Stomach (tissue), 19 donors: ENCODE measurements at places on chromosomes 2 and 18. TPM values are rescaled to one million over a fixed set of nuclear protein-coding genes. Genes with fewer than 3 reads are reported as not detected.

DNA sequence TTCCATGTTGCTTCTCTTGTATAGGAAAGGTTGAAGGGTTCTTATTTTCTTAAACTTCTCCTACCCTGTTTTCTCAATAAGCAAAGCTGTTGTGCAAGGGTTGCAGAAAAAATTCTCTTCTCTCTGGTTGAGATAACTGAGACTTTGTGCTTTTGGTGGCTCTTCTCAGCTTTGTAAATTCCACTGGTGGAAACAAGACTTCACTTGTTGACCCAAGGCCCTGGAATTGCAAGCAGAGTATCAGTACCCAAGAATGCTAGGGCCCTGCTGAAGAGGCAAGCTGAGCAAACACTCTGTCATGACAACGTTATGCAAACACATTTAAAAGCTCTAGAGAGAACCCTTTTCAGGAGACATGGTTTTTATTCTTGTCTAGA is 294.7 kb upstream of the EPAS1 start:
- H3K27me3 ChIP-seq = no peaks in the 10 kb centered on the region
- H3K27ac ChIP-seq = peak overlapping the region; percentile 68
- peaks cover 29% of the 10 kb centered on the region for H3K36me3 ChIP-seq
- no peak for DNase-seq

- no peak overlapping the region for H3K4me3 ChIP-seq
- peaks cover 6% of the 10 kb centered on the region for H3K4me1 ChIP-seq
- H3K27me3 ChIP-seq = no peaks in the 10 kb centered on the region
- no peaks in the 10 kb centered on the region for H3K36me3 ChIP-seq
- peak; percentile 56 for DNase-seq
- H3K27ac ChIP-seq = no peak overlapping the region
Observed at GRCh38 chr2:125086313-125087184, 1061.5 kb downstream of the CNTNAP5 start.

DNA sequence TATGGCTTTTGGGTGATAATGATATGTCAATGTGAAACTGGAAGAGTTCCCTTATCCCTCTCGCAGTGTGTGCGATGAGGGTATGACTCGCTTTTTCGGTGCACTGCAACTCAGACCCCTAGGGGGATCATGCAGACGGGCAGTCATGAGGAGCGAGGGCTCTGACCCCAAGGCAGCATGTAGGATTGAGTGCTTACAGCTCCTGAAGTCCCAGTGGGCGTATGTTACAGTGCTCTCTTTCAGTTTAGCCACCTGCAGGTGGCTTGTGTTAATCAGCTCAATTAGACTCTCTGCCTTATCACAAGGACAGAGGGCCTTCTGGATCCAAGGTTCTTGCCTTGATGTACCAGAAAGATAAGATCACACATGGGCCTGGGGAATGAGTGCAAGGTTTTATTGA is 1269.9 kb upstream of the GYPC start:
- no peak overlapping the region for H3K4me3 ChIP-seq
- no peaks in the 10 kb centered on the region for H3K27me3 ChIP-seq
- no peaks in the 10 kb centered on the region for H3K4me1 ChIP-seq
- no peaks in the 10 kb centered on the region for H3K36me3 ChIP-seq
- no peak for DNase-seq
- H3K27ac ChIP-seq = no peak overlapping the region

The LRRTM1 gene
- 0.33 TPM for polyA plus RNA-seq

DNA sequence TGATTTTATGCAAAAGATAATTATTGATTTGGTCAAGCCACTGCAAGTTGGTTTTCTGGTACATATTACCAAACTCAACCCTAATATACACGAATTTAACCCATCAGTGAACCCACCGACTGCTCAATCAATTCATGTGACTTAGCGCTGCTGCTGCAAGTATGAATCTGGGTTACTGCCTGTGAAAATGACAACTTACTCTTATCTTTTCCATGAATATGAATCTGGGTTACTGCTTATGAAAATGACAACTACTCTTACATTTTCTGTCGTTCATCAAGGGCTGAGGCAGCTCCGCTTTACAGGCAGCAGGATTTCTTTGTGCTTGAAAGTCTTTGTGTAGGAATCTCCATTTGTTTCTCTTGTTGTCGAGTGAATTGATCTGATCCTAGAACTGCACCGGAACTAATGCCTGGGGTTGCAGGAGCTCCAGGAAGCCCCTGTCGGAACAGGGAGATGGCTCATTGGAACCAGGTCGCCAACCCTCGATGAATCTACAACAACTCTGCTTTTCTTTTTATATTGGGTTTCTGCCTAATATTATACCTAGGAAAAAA is 22.1 kb upstream of the ALKAL2 start:
- no peak overlapping the region for H3K27ac ChIP-seq
- H3K36me3 ChIP-seq = no peaks in the 10 kb centered on the region
- no peak for DNase-seq
- H3K4me3 ChIP-seq = no peak overlapping the region
- no peaks in the 10 kb centered on the region for H3K4me1 ChIP-seq

The GNAL gene
- 1.4 TPM for polyA plus RNA-seq

DNA sequence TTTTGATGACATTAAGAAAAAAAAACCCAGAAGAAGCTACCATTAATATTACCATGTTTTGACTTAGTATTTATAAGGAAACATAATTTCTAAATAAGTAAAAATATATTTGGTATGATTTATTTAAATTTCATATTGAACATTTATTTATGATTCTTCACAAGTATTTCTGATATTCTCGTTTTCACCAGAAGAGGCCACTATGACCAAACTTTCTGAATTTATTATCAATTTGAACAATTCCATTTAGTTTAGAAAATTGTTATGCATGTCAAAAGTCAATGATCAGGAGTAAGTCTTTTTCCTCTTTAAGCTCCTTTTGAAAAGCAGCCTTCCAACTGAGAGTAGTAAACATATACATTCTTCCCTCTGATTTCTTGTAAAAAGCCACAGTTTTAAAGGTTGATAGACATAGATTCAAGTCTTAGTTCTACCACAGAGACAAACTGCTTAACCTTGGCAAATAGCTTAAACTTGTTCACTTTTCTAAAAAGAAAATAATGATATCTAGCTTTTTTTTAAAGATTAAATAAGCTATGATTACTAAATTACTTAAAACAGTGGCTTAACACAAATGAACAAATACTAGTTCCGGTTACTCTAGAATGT is 329.9 kb downstream of the TRIB2 start:
- no peaks in the 10 kb centered on the region for H3K27me3 ChIP-seq
- no peak overlapping the region for H3K27ac ChIP-seq

The HAAO gene
- polyA plus RNA-seq = 4.0 TPM

DNA sequence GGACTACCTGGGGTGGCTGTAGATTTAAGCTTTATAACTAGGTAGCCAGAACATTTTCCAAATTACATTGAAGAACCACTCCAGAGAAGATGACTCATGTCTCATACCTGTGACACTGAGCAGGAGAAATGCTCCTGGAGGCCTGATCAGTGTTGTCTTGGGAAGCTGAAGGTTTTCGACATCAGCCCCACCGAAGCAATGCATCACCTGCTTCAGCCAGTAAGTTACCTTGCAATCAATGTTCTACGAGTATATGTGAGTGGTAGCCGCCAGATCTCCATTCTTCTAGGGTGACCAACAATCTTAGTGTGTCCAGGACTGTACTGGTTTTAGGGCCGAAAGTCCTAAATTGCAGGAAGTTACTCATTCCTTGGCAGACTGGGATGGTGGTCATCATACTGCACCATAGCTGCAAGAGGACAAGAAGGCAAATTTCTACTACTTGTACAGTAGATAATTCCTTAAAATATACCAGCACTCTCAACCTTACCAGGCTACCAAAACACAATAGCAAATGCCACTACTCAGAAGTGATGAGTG is 109.3 kb upstream of the LINC00305 start:
- H3K36me3 ChIP-seq = no peaks in the 10 kb centered on the region
- no peaks in the 10 kb centered on the region for H3K27me3 ChIP-seq
- no peaks in the 10 kb centered on the region for H3K4me1 ChIP-seq
- no peak for DNase-seq

The MGAT5 gene
- polyA plus RNA-seq = 3.9 TPM

The ANKRD30BL gene
- polyA plus RNA-seq = 0.15 TPM

DNA sequence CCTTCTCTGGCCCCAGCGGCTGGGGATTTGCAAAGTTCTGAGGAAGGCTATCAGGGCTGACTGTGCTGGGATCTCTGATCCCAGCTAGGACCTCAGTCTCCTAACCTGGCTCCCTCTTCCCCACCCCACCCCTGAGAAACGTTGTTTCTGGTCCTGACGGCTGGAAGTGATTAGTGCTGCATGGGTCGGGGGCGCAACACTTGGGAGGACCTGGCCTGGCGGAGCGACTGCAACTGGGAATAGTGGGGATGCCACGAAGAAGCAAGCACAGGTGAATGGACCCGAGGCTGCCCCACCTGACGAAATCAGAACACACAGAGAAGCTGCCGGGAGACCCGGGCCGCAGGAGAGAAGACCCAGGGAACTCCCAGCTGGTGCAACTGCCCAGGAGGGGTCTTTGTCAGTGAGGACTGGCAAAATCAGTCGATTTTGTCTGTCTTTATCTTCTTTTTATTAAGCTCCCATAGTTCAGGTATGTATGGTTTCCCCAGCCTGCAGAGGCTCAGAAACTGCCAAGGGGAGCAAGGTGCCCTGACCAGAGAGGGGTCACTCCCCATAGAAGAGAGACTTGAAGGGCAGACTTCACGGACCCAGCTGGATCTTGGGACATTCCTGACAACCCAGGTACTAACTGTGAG is 656 bp upstream of the LBX2 start:
- peaks cover 8% of the 10 kb centered on the region for H3K36me3 ChIP-seq
- peaks cover 30% of the 10 kb centered on the region for H3K27me3 ChIP-seq
- H3K4me1 ChIP-seq = peaks cover 52% of the 10 kb centered on the region
- DNase-seq = no peak
- H3K27ac ChIP-seq = no peak overlapping the region

The ASPRV1 gene
- polyA plus RNA-seq = 0.46 TPM

DNA sequence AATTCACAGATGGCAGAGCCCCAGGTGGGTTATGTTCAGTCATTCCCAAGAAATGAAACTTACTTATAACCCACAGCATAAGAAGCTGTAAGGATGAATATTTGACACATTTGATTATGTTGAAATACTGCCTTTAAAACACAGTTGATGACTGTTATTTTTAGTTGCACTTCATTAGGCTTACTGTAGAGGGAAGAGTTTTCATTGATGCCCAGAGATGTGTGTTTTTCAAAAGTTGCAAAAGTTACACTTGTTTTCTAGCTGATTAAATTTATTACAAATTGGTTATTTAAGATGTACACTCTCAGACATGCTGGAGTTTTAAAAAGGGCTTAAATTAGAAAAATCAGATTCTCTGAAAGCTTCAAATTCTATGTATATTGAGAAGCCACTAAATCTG is 506.1 kb downstream of the PARD3B start:
- no peak overlapping the region for H3K4me3 ChIP-seq
- no peaks in the 10 kb centered on the region for H3K27me3 ChIP-seq
- DNase-seq = no peak
- H3K27ac ChIP-seq = no peak overlapping the region

DNA sequence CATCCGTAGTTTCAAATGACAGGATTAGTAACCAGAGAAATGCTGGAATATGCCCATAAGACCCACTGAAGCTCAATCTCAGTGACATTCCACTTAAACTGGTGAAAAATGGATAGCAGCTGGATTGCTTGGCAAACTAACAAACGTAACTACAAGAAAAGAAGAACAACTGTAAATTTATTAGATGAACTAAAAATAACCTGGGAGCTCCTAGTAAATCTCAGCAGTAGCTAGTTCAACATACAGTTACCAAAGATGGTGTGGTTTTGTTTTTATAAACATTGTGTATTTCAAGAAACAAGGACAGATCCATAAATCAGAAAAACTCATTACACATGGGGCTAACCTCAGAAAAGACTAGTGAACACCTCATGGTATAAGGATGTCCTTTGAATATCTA is 531.9 kb downstream of the XIRP2 start:
- H3K27ac ChIP-seq = no peak overlapping the region
- H3K4me1 ChIP-seq = no peaks in the 10 kb centered on the region
- H3K27me3 ChIP-seq = no peaks in the 10 kb centered on the region
- no peaks in the 10 kb centered on the region for H3K36me3 ChIP-seq

DNA sequence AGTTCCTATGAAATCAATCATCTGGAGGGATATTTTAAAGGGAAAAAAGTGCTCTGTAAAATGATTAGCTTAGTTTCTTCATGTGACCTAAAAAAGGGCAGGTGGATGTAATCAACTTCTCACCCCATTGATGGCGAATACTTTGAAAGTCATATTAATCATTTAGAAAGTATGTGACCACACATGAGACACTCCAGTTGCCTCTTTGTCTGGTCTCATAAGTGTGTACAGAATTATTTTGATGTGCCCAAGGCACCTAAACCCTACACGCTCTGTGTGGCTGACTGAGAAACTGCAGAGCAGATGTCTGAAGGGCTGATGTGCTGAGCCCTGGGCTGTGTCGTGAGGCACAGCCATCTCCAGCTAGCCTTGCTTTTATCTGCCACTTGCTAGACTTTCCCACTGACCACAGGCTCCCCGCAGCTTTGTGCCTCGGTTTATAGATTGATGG is 26.9 kb downstream of the SGPP2 start:
- H3K4me1 ChIP-seq = peaks cover 6% of the 10 kb centered on the region
- no peaks in the 10 kb centered on the region for H3K36me3 ChIP-seq
- peak; percentile 15 for DNase-seq
- no peak overlapping the region for H3K4me3 ChIP-seq
- H3K27ac ChIP-seq = no peak overlapping the region

The C2orf66 gene
- polyA plus RNA-seq = not detected

The R3HDM1 gene
- 7.0 TPM for polyA plus RNA-seq

The PLCL1 gene
- 1.4 TPM for polyA plus RNA-seq

The HOXD11 gene
- not detected for polyA plus RNA-seq

The LYG1 gene
- polyA plus RNA-seq = not detected

GRCh38 chr18:21112140-21112473 is 494 bp upstream of the ROCK1 start:
- peaks cover 29% of the 10 kb centered on the region for H3K4me1 ChIP-seq
- H3K36me3 ChIP-seq = no peaks in the 10 kb centered on the region
- peak overlapping the region; percentile 94 for H3K4me3 ChIP-seq
- peak overlapping the region; percentile 95 for H3K27ac ChIP-seq

DNA sequence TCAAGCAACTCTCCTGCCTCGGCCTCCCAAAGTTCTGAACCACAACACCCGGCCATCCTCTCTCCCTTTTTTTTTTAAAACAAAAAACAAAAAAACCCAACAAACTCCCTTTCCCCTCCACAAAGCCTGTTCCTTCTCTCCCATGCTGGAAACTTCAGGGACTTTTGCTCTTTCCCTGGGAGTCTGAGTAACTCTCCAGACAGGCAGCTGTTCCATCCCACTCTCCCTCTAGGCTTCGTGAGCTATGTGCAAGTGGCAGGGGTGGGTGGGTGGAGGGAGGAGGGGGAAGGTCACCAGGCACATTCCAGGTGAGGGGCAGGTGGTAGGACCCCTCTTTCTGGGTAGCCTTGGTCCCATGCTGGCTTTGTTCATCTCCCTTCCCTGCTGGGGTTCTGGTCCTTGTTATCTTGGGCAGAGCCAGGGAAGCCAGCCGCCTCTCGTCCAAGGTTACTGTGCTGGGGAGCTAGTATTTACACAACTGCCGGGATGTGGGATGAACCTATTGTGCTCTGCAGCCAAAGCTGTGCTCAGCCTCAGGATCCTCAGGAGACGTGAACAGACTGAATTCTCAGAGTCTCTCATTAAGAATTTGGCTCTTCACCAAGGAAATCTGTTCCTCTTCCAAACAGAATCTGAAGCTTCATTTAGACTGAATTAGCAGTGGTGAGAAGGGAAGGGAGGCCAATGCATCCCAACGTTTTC is 106.9 kb downstream of the LIPG start:
- no peaks in the 10 kb centered on the region for H3K27me3 ChIP-seq
- DNase-seq = no peak
- H3K4me3 ChIP-seq = no peak overlapping the region
- peak overlapping the region; percentile 47 for H3K27ac ChIP-seq

- peaks cover 47% of the 10 kb centered on the region for H3K4me1 ChIP-seq
- no peak overlapping the region for H3K4me3 ChIP-seq
- no peak overlapping the region for H3K27ac ChIP-seq
Observed at GRCh38 chr18:7741640-7742039, 174.5 kb downstream of the PTPRM start.

The CTAGE1 gene
- polyA plus RNA-seq = not detected
